ENCODE measurements at places on chromosomes 5 and 9.

DNA sequence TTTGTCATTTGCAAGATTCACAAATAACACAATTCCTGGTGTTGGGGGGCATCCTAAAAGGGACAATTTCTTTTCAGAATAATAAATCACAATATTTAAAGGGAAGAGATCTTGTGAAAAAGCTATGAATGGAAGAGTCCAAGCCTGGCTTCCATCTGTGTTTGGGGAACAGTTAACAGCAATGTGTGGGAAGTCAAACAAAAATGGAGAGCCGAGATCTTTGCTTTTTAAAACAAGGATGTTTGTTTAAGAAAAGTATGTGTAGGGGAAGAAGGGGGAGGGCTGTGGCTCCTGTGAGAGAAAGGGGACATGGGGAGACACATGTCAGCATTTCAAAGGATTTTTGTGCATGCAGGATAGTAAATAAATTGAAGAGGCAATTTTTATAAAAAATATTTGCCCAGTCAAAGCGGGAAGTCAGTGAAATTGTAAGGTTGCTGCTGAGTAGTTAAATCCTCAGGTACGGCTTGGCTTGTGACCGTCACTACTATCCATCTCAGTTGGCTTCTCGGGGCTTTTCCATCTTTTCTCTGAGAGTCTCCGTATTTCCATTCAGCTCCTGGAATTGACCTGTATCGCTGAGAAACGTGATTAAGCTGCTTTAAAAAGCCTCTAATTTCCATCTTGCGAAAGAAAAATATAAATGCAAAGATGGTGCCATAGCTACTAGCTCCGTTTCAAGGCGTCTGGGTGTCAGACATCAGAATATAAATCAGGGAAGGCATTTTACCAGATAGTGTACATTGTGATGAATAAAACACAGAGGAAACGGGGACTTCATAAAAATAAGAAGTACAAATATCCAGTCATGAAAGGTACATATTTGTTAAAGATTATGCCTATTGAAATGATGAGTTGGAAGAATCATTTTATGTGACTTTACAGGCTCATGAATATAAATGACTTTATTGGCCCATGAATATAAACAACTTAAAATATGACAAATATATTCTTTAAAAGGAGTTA lies 52.9 kb upstream of the VCAN start:
- DNase-seq, result no peak

- DNase-seq, result no peak
Observed at GRCh38 chr9:130664251-130665028, at the start of gene PRDM12. PRDM12 (plus strand) TSS chr9:130664594; CDS start chr9:130664654, 60 bp downstream.

DNA sequence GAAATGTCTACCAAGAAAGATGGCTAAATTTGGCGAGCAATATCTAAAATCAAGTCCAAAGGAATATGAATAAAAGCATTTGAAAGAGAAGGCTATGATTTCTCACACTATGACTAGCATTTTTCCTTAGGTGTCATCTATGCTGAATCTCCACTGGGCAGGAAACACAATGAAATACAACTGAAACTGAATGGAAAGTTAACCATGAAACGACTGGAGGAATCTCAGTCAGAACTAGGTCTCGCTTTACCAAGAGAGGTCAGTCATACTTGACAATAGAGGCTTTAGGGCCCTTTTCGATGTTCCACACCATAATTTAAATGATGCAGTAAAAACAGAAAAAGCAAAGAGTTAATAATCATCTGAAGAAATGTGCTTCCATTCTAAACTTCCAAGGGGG lies 339.0 kb downstream of the PDE4D start:
- no peak for DNase-seq

- DNase-seq, result no peak
Observed at GRCh38 chr9:27800159-27800558, 226.9 kb upstream of the C9orf72 start.

DNA sequence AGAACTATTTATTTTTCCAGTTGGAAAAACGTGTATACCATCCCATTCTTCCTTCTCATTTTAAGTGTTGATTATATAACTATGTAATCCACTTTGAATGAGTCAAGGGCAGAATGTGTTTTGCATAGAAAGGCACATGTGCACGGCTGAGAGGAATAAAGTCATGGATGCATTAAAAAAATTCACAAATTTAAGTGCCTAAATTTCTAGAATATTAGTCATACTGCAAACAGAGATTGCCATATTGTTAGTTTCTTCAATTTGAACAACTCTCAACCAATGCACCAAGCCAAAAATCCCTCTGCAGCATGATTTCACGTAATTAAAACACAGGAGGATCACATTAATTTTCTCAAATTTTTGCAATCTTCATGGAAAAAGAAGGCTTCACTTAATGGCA lies 166.3 kb downstream of the MPDZ start:
- no peak for DNase-seq

DNA sequence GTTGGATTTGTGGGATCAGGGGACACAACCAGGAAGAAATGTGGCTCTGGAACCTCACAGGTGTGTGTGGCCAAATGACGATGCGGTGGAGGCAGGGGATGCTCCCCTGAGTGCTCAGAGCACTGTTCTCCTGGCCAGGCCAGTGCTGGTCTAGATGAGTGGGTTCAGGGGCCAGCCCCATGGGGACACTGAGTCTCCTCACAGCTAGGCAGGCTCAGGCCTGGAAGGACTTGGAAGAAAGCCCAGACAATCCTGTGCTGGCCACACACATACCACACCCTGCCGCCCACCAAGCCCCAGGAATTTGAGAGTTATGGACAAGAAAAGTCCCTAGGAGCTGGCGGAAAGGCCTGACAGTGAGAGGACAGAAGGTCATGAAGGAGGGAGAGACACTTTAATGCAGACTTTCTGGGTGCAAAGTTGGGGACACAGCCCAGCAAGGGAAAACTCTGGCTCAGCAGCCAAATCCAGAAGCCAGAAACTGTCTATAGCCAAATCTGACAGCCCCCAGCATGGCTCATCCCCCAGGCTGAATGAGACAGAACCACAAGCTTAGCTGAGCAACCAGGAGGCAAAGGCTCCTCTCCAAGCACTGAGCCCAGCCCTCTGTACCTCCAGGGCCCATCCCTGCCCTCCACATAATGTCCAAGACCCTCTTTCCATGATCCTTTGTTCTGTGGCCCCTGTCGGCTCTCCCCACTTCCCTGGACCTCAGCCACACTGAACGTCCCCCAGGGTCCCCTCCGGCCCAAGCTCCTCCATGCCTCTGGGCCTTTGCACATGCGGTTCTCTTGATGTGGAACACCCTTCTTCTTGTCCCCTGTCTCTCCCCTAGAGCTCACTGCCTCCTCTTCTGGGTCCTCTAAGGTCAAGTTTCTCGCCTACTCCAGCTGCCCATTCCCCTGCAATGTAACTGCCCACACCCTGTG lies 22.4 kb downstream of the LHX6 start:
- DNase-seq, result no peak

DNA sequence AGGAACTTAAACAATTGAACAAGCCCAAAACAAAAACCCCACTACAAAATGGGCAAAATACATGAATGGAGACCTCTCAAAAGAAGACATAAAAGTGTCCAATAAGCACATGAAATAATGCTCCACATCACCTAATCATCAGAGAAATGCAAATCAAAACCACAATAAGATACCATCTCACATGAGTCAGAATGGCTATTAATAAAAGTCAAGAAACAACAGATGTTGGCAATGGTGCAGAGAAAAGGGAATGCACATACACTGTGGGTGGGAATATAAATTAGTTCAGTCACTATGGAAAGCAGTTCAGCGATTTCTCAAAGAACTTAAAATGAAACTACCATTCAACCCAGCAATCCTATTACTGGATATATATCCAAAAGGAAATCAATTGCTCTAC lies 337.4 kb upstream of the GRIA1 start:
- DNase-seq, result no peak

DNA sequence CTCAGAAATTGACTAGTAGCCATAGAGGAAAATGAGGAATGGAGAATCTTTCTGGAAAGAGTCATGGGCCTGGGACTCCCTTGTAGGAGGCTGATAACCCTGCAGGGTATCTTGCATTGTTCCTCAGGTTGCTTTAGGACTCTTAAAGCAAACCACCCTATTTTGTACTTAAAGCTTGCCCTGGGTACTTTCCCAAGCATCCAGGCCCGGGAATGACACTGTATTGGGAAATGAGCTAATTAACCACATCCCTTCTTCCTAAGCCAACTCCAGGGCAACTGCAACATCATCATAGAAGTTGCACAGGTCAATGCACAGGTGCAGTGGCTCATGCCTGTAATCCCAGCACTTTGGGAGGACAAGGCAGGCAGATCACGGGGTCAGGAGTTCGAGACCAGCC lies 55.9 kb downstream of the UGCG start:
- no peak for DNase-seq

GRCh38 chr5:179274321-179275315 lies 70.6 kb downstream of the ADAMTS2 start:
- no peak for DNase-seq

DNA sequence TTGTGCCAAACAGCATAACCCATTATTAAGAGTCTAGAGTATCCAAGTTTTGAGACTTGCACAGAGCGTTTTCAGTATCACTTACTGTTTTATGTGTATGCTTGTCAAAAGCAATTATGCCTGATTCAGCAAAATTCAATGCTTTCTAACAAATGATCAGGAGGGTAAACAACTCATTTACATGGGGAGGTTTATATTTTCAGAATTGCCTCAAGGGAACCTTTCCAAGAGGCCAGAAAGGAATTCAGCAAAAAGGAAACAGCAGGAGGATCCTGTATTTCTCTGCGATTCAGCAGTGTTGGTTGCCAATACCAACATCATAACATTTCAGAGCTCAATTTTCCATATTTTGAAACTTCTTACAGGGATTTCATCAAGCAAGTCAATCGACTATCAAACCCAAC lies 69.3 kb upstream of the DAB2 start:
- DNase-seq, result no peak

DNA sequence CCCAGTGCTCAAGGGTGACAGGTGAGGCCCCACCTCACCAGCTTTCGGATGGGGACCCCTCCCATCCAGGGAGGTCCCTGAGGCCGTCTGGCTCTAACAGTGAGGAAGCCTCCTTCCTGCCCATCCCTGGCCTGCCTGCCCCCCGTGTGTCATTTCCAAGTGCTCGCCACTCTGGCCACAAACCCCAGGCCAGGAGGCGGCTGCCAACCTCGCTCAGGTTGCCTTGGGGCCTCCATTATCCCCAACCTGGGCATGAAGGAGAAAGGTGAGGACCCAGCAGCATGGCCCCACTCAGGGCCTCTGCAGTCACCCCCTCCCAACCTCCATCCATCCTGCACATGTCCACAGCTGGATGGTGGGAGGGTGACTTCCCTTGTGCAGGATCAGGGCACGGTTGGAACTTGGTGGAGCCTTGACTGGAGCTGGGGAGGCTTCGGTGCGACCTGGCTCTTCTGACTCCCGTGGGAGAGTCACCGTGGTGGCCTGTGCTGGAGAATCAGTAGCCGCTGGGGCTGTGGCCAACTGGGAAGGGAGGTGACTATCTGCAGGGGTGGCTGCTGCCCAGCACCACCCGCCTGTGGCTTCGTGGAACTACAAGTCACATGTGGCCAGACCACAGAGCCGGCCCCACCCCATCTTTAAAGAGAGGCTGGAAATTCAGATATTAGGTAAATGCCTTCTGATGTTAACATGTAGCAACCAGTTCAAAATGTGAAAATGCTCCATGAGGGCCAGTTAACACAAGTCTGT lies 37.5 kb upstream of the GFPT2 start:
- DNase-seq, result no peak

DNA sequence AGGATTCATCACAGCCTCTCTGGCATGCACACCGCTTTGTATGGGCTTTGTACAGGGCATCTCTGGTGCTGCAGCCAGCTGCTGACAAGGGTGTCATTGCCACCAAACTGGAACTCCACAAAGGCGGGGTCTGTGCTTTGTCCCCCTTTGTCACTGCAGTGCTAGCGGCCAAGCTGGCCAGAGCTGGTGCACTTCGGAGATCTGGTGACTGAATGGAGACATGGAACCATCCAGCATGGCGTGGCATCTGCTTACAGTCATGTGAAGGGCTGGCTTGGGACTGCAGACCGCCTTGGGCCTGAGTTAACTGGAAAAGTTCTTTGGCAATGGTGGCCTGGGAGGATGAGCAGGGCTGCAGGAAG lies 18.7 kb upstream of the COL5A1 start:
- no peak for DNase-seq

DNA sequence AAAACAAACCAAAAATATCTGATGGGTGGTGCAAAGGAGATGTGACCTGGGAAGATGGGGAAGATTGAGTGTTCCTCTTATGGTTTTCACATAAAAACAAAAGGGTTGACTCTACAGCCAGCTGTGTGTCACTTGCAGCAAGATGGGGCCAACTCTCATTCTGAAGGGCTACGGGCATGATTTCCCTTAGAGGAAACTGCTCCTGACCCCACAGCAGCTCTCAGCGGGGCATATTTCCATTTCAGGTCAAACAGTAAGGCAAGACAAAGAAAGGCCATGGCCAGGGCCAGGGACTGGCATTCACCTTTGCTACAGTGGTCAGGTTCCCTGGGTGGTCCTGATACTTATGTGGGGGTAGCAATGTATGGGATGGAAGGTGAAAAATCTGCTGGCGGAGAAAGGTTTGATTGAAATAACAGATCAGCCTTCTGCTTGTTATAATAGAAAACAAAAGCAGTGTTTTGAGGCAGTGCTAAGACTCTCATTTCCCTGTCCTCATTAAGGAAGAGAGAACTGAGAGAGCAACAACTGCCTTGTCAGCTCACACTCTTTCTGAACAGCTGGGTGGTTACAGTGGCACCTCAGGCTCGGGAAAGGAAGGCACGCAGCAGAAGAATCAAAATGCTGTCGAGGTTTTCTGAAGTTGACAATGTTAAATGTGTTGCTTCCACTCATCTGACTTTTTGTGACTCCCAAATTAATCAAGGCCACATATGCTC lies 120.7 kb upstream of the PCA3 start:
- no peak for DNase-seq

GRCh38 chr5:6885581-6885980 lies 172.3 kb downstream of the TENT4A start:
- DNase-seq, result no peak

- DNase-seq, result no peak
Observed at GRCh38 chr5:34991486-34992238, 56.1 kb downstream of the AGXT2 start.

- no peak for DNase-seq
Observed at GRCh38 chr5:143164557-143164956, 238.9 kb downstream of the NR3C1 start.

DNA sequence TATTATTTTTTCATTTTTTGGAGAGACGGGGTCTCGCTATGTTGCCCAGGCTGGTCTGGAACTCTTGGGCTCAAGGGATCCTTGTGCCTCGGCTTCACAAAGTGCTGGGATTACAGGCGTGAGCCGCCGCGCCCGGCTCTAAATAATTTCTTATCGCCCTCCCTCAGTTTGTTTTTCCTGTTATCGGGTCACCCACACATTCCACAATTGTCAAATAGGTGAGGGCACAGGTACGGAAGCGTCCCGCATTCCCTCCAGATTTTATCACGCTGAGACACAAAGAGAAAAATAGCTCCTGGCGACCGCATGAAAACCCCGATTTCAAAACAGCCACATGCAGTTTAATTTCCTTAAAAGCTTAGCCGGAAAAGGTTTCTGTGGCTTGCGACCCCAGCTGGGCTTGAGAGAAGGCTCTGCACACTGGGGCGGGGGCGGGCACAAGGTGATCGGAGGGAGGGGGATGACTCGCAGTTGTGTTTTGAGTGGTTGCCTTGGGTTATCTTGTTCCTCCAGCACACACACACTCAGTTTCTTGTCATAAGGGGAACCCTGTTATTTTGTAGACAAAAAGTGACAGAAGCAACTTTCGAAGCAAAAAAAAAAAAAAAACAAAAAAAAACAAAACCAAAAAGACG lies 717 bp upstream of the IQGAP2 start:
- no peak for DNase-seq

GRCh38 chr5:145072889-145073288 lies 762.3 kb downstream of the PRELID2 start:
- DNase-seq, result no peak

GRCh38 chr5:150134198-150134588 lies 21.5 kb downstream of the PDGFRB start:
- DNase-seq, result no peak
